Large intestine (tissue), 12 donors: ENCODE measurements at places on chromosomes 7 and 10. TPM values are rescaled to one million over a fixed set of nuclear protein-coding genes. Genes with fewer than 3 reads are reported as not detected.

GRCh38 chr7:141630621-141631020 lies 71.3 kb downstream of the DENND11 start:
- DNase-seq, result no peak

- peak; percentile 54 for DNase-seq
Measured at GRCh38 chr7:85154282-85154937, 32.4 kb downstream of the SEMA3D start.

- peak; percentile 12 for DNase-seq
Measured at GRCh38 chr7:3042861-3043489, 692 bp downstream of the CARD11 start.

DNA sequence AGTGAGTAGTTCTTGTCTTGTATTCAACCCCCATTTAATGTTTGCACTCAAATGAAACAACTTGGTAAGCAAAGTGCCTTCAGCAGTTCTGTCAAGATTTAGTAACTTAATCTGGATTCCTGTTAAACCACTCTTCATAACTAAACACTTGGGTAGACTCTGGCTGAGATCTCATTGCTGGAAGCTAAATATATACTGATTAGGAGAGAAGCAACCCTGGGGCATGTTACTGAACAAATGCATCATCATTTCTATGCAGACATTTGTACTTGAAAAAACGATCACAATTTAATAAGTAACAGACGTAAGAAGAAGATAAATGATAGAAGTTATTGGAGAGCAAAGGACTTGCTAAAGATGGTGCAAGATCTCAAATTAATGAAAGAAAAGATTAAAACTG lies 308.4 kb upstream of the POM121L12 start:
- DNase-seq, result no peak

CLRN3 gene
- polyA plus RNA-seq, result 121 TPM

- DNase-seq, result peak; percentile 84
Measured at GRCh38 chr7:87110778-87111177, 41.5 kb upstream of the DMTF1 start.

ACHE gene
- 7.4 TPM for polyA plus RNA-seq

- no peak for DNase-seq
Measured at GRCh38 chr10:24046060-24046459, 162.9 kb upstream of the KIAA1217 start.

MCM10 gene
- 4.7 TPM for polyA plus RNA-seq

TEX47 gene
- not detected for polyA plus RNA-seq
